Stimulated activated CD8-positive, alpha-beta memory T cell treated with anti-CD3 and anti-CD28 coated beads, Interleukin-15, amount 100 ng/mL, for 24 hours (primary cell): ENCODE measurements at places on chromosomes 7 and 10.

DNA sequence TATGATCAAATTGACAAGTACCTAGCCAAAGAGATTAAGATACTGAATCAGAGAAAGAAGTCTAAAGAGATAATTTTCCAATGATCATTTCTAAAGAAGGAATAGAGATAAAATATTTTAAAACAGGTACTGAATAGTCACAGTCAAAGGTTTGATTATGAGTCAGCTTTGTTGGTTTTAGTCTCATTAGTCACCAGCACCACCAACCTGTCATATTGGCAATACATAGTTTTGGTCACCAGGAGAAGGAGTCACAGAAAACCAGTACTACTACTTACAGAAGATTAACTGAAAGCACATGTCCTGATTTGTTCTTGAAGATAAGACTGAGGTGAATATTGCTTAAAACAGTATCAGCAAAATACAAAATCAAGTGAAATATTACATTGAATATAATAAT is 34.6 kb downstream of the ZEB1 start:
- no peak for DNase-seq

DNA sequence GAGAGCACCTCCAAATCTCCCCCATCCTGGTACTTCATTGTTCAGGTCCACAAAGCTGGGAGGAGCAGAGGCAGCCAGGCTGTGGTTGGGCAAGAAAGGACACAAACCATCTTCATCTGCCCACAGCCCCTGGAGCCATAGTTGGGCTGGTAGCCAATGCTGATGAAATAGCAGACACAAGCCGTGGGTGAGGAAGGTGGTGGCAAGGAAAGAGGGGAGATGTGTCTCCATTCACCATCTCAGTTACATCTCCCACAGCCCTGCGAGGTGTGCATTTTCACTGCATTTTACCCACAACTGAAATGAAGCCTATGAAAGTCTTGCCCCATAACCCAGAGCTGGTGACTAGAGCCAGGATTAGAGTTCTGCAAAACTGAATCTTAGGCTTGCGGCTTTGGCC is 35.0 kb downstream of the PIK3AP1 start:
- no peak for DNase-seq

- DNase-seq, result no peak
Measured at GRCh38 chr7:84149573-84149972, 45.0 kb downstream of the SEMA3A start.

GRCh38 chr7:28160551-28160991 is 20.0 kb downstream of the JAZF1 start:
- no peak for DNase-seq

DNA sequence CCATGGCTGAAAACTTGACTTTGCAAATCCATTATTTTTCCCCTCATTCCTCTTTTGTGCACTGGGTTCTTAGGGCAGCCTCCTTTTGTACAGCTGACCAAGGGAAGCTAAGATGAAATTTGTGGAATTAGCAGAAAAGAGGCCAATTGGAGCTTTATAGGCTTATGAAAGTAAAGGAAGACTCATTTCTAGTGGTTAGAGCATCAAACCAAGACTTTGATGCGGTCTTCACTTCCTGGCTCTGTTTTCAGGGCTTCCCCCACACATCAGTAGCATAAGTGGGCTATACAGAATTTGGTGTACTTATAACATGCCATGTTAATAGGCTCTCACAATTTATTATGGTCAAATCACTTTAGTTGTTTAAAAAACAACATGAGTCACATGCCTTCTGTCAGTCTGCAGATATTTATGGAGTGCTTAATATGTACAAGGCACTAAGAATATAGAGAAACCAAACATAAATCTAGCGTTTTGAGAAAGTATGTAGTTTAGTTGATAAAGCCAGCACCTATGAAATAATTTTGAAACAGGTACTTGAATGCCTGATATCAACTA is 5.7 kb downstream of the AUTS2 start:
- DNase-seq, result no peak

DNA sequence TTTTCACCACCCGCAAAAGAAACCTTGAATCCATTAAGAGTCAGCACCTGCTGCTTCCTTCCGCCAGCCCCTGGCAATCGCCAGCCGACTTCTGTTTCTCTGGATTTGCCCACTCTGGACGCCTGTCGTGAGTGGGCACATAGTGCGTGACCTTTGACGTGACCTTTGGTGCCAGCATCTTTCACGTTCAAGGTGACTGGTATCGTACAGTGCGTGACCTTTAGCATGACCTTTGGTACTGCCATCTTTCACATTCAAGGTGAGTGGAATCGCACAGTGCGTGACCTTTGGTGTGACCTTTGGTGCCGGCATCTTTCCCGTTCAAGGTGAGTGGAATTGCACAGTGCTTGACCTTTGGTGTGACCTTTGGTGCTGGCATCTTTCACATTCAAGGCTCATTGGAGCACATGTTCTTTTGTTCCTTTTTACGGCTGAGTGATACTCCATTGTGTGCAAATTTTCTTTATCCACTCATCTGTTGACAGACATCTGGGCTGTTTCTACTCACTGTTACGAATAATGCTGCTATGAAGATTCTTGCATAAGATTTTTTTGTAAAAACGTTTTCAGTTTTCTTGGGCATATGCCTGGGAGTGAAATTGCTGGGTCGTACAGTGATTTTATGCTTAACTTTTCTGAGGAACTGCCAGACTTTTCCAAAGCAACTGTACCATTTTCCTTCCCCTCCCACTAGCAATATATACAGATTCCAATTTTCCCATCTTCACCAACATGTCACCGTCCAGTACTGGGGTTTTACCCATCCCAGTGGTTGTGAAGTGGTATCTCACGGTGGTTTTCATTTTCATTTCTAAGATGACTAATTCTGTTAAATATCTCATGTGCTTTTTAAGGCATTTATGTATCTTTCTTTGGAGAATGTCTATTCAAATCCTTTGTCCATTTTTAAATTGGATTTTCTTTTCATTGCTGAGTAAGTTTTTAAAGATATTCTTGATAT is 145.3 kb downstream of the DIP2C start:
- no peak for DNase-seq
